DMS53 (cell line): ENCODE measurements at places on chromosomes 5 and 9.

DNA sequence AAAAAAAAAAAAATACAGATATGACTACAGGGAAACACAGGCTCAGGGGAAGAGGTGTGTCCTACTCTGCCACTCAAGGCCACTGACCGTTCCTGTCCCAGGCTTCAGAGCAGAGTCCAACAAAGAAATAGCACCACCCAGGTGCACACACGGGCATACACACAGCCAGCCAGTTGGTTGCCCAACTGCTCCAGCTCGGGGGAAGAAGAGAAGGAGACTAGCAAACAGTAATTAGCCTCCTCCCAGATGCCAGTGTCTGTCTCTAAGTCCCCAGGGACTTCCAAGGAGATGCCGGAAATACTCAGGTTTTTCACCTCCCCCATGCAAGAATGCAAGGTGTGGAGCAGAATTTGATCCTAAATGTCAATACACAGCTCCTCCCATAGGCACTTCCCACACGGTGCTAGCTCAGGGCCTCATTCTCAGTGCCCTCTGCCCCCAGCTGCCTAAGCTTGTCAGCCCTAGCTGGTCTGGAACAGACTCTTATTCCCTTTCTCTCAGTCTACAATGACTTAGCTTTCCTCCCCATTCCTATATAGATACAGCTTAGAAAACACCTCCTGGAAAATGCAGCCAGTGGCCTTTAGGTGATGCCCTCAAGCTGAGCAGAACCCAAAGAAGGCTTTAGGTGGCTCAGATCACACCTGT lies 1.7 kb downstream of the MYORG start:
- peak; percentile 36 for DNase-seq

- DNase-seq = no peak
These were observed 8.8 kb upstream of the SNX2 start for GRCh38 chr5:122766130-122766529.

DNA sequence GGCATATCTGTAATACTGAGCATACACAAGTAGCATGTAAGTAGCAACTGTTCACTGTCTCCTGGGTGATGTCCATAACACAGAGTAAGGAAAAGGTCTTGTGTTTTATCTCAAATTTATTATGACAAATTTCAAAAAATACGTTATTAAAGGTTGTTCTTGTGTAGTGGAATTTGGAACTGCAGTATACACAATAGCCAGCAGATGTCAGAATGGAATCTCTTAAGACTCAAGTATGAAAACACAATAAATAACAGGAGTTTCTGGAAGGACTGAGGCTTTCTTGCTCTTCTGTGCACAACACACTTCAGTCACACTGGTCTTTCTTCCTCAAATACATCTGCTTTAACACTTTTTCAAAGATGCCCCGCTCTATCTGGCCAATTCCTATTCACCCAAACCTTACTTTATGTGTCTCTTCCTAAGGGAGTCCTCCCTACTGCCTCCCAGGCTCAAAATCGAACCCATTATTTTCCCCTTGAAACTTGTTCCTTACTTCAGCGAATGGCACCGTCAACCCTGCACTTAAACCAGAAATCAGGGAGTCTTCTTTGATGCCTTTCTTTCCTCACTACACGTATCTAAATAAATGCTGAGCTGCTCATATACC lies 6.5 kb upstream of the FBXO10 start:
- peak; percentile 60 for DNase-seq

GRCh38 chr5:887947-888637 lies 4.5 kb downstream of the BRD9 start:
- DNase-seq = no peak

DNA sequence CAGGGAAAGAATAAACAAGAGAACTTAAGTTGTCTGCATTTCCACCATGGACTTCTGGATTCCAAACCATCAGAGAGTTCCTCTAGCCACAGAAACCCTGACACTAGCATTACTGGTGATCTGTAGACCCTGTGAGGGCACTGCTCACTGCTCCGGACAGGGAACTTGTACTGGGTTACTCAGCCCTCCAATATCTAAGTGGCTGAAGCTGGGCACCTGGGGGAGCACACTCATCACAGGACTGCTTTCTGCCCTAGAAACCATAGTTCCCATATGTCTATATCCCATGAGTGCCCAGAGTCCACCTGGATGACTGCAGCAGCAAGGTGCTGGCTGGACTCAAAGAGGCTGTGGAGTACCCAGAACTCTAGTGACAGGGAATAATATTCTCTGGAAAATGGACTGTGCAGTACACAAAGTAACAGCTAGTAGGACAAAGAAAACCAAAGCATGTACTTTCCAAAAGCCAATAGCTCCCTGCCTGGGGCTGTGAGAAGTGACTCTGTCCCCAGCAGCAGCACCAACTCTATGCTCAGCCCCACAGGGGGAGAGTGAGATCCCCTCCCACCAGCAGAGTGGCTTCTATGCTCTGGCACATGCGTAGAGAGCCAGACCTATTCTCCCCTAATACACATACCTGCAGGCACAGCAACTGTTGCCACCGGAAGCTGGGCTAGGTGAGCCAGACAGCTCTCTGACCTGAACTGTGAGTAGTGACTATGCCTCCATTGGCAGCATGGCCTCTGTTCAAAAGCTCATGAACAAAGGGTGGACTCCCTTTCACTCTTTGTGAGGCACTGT lies 472.9 kb upstream of the FTMT start:
- no peak for DNase-seq

GRCh38 chr9:85056203-85056572 lies 386.7 kb downstream of the NTRK2 start:
- DNase-seq = no peak

DNA sequence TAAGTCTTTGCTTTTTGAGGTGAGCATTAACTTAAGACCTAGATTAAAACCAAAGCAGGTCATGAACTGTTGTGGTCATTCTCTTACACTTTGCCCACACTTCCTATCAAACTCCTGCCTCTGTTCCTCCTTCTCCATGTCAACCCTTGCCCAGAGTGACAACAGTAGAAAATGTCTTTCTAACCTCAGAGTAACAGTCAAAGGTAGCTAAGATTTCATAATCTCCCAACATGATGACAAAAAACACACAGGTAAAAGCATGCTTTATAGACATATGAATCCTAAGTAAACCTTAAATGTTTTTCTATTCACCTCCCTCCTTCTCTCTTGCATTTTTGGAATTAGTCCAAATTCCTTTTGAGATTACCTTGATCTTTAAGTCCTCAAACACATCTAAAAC lies 422.3 kb downstream of the SPATA31D1 start:
- DNase-seq = no peak
